Activated naive CD4-positive, alpha-beta T cell treated with anti-CD3 and anti-CD28 coated beads, Interleukin-2, amount 50 U/mL, for 72 hours (primary cell): ENCODE measurements at places on chromosomes 4 and X. TPM values are rescaled to one million over a fixed set of nuclear protein-coding genes. Genes with fewer than 3 reads are reported as not detected.

The SPON2 gene
- total RNA-seq: 7.0 TPM

DNA sequence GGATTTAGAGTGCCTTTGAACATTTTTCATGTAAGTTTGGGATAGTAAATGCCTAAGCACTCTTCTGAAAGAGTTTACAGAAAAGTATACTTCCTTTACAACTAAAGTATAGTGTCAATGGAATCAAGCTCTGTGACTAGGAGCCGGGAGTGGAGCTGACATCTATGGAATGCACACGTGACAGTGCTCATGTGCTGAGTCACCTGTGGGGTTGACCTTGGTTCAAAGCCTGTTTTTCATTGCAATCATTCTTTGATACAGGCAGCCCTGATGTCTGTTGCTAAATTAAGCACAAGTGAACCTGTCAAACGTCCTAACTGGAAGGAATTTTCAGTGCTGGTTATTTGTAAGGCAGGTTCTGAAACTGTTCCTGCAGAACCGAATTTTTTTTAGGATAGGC lies 82.5 kb downstream of the GPAT3 start:
- no peak for DNase-seq

DNA sequence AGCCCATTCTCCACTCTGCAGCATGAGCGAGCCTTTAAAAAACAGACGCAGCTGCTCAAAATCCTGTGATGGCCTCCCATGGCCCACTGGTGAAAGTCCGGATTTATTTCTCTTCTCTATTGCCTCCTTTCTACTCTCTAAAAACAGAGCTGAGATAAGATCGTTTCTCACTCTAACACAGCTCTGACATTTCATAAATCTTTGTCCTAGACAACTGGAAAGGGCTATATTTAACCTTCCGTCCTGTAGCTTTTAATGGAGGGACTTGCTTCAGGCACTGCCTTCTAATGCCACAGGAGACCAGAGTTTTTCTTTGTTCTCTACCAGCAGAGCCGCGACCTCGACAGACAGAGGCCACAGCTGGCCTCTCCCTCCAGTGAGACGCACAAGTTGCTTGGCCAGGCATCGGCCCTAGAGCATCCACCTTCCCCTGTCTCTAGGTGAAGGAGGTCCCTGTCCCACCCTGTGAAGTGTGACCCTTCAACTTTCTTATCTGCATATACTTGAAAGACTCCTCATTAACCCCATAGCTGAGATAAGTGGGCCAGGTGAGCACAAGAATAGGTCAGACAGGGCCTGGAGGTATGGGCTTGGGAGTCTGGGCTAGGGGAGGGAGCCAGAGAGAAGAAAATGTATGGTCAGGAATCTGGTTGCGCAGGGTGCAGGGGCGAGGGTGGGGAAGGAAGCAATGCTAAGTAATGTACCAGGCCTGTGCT lies 50.0 kb downstream of the RTL5 start:
- DNase-seq: no peak

GRCh38 chr4:181137351-181137750 lies 1105.9 kb upstream of the TENM3 start:
- no peak for DNase-seq

The DMP1 gene
- total RNA-seq: not detected

The CHRDL1 gene
- total RNA-seq: not detected

- DNase-seq: no peak
Measured at GRCh38 chr4:179836179-179837075, 2394.2 kb upstream of the AGA start.

The LRPAP1 gene
- 48.7 TPM for total RNA-seq

DNA sequence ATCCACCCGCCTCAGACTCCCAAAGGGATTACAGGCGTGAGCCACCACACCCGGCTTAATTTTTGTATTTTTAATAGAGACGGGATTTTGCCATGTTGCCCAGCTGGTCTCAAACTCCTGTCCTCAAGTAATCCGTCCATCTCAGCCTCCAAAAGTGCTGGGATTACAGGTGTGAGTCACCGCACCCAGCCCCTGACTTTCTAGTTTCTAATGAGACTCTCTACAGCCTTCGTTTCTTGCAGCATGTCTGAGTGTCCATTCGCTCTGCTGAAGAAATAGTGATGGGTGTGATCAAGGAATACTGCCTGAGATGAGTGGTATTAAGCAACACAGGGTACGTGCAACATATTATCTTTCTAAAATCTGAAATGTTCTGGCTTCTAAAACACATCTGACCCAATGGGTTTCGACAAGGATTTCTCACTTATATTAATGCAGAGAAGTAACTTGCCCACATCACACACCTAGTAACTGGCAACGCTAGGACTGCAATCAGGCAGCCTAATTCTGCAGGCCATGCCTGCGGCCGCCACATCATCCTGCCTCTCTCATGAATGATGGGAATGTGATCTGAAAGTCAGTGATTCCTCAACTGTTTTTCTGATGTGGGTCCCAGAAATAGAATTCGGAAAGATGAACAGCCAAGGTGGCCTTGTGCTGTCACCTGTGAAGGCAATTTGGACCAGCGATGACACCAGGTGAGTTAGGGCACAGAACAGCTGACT lies 74.3 kb downstream of the RBM47 start:
- DNase-seq: no peak

- DNase-seq: no peak
Measured at GRCh38 chrX:109619771-109620170, 5.2 kb downstream of the KCNE5 start.

DNA sequence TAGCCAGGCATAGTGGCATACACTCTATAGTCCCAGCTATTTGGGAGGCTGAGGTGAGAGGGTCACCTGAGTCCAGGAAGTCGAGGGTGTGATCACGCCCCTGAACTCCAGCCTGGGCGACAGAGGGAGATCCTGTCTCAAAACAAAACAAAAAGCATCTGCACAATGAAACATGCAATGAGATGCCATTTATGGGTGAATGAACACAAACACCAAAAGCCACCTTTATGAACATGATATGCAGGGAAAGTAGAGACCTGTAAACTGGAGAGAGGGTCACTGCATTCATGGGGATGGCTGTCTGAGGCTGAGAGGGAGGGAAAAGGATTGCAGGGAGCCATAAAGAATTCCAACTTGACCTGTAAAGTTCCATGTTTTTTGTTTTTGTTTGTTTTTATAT lies 70.7 kb downstream of the EVC start:
- DNase-seq: no peak

GRCh38 chr4:52714597-52715254 lies 36.5 kb downstream of the ERVMER34-1 start:
- DNase-seq: no peak

- no peak for DNase-seq
Measured at GRCh38 chr4:170529748-170530722, 440.3 kb upstream of the AADAT start.

DNA sequence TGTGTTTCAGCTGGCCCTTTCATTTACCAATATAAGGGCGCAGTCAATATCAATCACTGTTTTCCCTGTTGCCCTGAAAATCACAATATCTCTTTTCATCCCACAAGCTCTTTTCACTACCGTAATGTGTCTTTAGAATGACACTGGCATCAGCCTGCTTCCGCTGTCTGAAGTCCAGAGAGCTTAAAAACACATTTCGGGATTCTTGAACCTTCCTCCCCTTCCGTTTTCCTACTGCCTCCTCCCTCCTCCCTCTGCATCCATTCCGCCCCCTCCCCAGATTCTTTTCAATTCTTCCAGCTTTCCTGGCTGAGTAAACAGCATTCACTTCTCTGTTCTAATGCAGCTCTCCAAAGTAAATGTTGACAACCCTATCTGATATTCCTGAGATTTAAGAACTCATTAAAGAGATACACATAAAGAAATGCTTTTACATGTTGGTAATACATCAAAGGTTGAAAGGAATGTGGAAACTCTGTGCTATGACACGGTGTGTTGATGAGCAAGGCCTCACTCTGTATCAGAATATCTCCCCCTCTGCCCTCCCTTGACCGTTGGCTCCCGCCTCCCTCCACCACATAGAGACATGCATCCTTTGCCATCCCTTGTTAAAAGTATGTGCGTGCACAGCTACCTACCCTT lies 83.5 kb upstream of the SPRY1 start:
- no peak for DNase-seq

The SATL1 gene
- not detected for total RNA-seq

The TRIM60 gene
- total RNA-seq: not detected

DNA sequence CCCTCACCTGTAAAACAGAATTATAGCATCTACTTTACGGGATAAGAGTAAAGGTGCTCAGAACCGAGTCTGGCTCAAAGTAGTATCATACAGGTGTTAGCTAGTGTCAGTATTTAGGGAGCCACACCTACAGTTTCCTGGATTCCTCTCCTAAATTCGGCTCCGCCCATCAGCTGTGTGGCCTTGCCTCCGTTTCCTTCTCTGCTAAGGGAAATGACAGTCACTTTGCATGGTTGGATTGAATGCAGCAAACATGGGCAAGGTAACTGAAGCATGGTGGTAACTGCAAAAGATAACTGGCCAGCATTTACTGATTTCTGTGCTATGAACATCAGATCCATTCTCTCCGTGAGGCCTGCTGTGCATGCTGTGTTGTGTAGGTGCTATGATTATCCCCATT lies 2.8 kb downstream of the PPP1R3F start:
- DNase-seq: peak; percentile 25

The GRPR gene
- total RNA-seq: not detected

The GSX2 gene
- not detected for total RNA-seq

The TCEAL7 gene
- not detected for total RNA-seq

DNA sequence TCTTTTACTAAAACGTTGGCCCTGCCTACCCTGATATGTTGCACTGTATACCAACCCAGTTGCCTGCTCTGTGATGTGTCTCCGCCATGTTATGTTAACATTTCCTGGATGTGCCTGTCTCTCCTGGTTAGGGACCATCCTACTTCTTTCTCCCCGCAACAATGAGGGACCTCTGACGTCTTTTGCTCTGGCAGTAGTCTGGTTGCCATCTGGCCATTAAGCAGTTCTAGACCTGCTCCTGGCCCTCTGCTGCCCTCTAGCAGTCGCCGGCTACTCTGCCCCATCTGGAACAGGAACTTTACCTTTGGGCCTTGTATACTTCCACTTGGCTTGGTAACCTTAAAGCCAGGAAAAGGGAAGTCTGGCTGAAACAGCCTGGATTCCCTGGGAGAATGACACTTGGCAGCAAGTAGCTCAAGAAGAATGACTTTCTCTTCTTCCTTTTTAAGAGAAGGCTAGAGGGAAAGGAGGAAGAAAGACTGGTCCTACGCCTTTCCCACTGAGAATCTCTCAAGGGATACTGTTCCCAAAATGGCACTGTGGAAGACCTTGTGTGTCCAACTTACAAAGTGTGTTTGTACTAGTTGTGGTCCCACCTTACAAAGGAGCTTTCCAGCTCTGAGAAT lies 63.5 kb downstream of the GPC3 start:
- peak; percentile 19 for DNase-seq

GRCh38 chr4:156774422-156774821 lies 197.2 kb downstream of the PDGFC start:
- DNase-seq: no peak

DNA sequence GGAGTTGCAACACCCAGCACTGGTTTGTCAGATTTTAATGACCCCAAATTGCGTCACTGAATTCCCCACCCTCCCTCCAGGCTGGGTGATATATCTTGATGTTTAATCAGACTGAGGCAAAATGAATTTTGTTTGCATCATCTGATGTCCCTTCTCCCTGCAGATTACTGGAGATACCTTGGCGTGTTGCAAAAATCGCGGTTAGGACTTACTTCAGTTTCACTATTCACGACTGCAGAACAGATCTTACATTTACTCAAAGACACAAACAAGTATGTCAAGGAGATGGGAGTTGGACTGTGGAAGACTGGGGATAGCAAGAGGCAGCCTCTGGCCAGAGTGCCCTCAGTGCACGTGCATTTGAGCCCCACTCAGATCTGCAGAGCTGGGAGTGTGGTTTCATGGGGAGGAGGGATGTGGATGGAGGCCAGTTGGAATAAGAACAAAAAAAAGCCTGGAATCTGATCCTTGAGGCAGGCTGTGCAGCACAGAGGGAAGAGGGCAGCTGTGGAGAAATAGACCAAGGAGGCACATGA lies 92.2 kb upstream of the MTM1 start:
- DNase-seq: no peak

- no peak for DNase-seq
Measured at GRCh38 chr4:180947425-180947824, 1295.8 kb upstream of the TENM3 start.

- no peak for DNase-seq
Measured at GRCh38 chr4:8329859-8330761, 60.6 kb downstream of the HTRA3 start.

DNA sequence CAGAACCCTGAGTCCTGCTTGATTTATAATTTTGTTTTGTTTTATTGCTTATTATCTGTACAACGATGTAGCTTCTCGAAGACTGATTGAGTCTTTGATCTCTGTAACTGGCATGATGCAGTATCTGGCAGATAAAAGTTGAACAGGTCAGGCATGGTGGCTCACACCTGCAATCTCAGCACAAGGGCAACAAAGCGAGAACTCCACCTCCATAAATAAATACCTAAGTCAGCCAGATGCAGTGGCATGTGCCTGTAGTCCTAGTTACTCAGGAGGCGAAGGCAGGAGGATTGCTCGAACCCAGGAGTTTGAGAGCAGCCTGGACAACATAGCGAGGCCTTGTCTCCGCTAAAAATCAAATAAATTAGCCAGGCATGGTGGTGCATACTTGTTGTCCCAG lies 15.7 kb upstream of the WDR19 start:
- DNase-seq: no peak

DNA sequence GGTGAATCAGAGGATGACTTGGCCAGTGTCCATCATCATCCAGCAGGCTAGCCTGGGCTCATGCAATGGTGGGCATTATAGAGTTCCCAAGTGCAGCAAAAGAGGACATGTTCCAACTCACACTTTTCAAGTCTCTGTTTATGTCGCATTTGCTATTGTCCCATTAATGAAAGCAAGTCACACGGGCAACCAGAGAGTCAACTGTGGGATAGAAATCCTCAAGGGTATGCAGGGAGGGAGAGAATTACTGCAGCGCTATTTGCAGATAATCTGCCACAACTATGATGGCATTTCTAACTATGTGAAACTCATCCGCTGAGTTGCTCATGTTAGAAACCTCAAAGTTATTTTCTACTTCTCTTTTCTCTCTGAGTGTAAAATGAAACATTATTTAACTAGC lies 78.5 kb upstream of the TAB3 start:
- DNase-seq: no peak

GRCh38 chrX:53768451-53768850 lies 81.9 kb upstream of the HUWE1 start:
- DNase-seq: no peak

GRCh38 chrX:118596390-118596789 lies 100.8 kb downstream of the DOCK11 start:
- no peak for DNase-seq

- no peak for DNase-seq
Measured at GRCh38 chr4:138003248-138003647, 238.9 kb downstream of the SLC7A11 start.

GRCh38 chrX:106278951-106279350 lies 110.8 kb downstream of the PWWP3B start:
- no peak for DNase-seq

GRCh38 chr4:187416216-187416615 lies 579.4 kb upstream of the ZFP42 start:
- DNase-seq: no peak

- DNase-seq: no peak
Measured at GRCh38 chr4:70508801-70509200, 9.6 kb upstream of the AMTN start.
